Bronchus fibroblast of lung (primary cell): ENCODE measurements at places on chromosomes 1 and 21. TPM values are rescaled to one million over a fixed set of nuclear protein-coding genes. Genes with fewer than 3 reads are reported as not detected.

Gene CGN
- under 0.01 and 0.15 TPM in 2 replicates for total RNA-seq

Gene CELA3A
- not detected in 2 replicates for total RNA-seq

Gene KRTAP10-10
- total RNA-seq: not detected in 2 replicates

Gene NAV1
- 25.6 and 27.1 TPM in 2 replicates for total RNA-seq

Gene AUNIP
- total RNA-seq: 5.1 and 9.1 TPM in 2 replicates

Gene OR2L2
- not detected in 2 replicates for total RNA-seq

Gene PRXL2B
- total RNA-seq: 22.0 and 25.0 TPM in 2 replicates
